Fibroblast of upper back skin (primary cell): ENCODE measurements at places on chromosomes 11 and 22.
A peak's percentile ranks its signal among the peaks of the same experiment; 100 is the strongest.

GRCh38 chr22:48342732-48343131 is 1484.9 kb downstream of the BRD1 start:
- no peak for DNase-seq

- DNase-seq: no peak
Measured at GRCh38 chr11:27551127-27551526, 44.6 kb upstream of the LIN7C start.

GRCh38 chr11:12170984-12171383 is 60.6 kb downstream of the MICAL2 start:
- peak; percentile 98 for DNase-seq

GRCh38 chr11:9037963-9038362 is 34.2 kb upstream of the NRIP3 start:
- no peak for DNase-seq

DNA sequence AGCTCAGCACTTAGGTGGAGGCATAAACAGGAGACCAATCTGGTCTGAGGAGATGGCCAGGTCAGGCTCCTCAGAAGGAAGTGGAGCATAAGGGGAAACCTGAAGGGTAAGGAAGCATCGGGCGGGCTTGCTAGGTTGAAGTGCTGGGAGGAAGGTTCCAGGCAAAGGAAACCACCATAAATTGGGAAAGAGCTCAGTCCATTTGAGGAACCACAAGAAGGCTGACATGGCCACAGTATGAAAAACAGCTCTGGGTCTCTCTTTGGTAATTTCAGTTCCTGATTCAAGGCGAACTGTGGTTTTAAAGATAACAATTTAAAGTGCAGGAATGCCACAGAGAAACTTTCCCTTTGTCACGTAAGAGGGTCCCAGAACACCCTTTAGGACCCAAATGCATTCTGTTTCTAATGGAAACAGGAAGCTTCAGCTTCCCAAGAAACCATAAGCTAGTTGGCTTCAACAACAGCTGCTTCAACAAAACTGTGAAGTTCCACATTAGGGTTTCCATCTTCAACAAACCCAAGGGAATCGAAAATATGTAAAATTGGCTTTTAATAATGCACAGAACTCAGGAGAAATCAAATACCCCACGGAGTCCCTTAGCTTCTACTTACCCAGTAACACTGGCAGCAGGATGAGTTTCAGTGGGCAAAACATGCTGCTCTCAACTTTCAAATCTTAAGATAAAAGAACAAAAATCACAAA is 10.4 kb downstream of the JAML start:
- DNase-seq: no peak

DNA sequence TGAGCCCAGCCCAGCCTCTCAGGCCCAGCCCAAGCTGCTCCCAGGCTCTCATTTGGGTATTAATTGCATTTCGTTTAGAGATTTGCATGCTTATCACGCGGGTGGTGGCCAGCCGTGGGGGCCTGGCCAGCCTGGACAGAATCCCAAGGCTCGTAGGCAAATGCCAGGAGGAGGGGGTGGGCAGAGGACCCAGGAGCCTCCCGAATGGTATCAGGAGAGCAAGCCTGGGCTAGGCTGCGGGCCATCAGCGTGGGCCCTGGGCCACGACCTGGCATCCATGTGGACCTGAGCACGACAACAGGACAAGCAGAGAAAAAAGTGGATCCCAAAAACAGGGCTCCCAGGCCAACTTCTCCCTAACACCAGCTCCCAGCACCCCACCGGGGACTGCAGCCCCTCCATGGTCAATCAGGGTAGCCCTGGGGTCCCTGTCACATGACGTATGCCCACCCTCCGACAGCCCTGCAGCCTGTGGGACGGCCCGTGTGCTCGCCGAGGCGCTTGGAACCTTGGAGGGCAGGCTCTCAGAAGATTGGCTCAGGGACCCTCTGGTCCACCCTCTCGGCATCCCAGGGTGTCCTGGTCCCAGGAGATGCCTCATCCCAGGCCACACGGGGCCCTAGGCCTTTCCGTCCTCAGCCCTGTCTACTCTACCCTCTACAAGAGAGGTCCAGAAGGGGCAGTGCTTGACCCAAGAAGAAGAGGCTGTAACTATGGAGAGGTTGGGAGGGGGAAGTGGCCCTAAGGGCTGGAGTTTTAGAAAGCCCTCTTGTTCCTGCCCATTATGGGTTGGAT is 8.8 kb downstream of the ASCL2 start:
- DNase-seq: no peak

GRCh38 chr11:56207790-56208189 is 26.3 kb downstream of the OR5T2 start:
- DNase-seq: no peak

DNA sequence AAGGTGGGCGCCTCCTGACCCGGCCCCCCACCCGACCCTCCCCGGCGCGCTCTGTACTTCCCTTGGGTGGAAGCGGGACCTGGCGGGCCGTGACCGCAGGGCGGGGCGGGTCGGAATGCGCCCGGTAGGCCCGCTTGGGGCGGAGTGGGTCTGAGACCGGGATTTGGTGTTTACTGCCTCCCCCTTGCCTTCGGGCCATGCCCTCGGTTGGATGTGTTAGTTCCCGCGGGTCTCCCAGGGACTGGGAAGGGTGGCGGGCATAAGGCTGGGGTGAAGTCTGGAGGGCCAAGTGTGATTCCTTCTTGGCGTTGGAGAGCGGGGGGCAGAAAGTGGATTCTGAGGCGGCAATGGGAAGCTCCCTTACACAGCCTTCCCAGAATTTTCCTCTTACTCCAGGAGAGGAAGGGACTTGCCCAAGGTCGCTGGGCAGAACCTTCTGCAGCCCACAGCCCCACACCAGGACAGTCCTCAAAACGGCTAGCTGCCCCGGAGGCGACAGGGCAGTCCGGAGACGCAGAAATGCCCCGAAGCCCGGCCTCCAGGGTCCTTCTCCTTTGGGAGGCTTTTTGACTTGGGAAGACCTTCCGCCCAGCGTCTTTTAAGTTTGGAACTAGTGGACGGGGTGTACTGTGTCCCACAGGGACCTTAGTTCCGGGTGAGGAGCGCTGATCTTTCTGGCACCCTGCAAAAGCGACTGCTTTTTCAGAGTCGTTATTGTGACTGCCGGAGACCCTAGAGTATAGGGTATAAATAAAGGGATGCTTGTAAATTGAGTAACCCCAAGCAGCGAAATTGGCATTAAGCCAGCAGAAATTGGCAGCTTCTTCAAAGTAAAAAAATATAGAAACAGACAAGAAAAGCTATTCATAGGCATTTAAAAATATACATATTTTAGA is 647 bp downstream of the SWAP70 start:
- DNase-seq: peak; percentile 31

DNA sequence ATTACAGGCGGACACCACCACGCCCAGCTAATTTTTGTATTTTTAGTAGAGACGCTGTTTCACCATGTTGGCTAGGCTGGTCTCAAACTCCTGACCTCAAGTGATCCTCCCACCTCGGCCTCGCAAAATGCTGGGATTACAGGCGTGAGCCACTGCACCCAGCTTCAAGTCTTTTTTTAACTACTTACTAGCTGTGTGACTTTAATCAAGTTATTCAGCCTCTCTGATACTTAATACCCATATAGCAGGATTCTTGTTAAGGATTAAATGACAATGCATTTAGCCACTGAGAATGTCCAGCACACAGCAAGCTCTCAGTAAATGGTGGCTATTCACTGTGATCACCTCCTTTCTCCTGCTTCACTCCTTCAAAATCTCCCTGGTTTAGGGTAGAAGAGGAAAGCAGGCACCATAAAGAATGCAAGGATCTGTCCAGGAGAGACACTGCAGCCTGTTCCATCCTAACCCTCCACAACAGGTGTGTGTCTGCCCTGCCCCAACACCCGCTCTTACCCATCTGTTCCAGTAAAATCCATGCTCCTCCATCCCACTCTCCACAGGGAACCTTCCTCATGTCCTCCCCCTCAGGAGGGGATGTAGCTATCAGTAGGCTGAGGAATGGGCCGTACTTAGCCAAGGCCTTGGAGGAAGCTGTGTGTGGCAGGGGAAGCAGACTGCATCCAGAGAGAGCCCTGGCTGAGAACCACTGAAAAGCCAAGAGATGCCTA is 69.3 kb downstream of the MICAL3 start:
- no peak for DNase-seq

GRCh38 chr11:134509381-134510232 is 97.6 kb upstream of the B3GAT1 start:
- DNase-seq: no peak

- peak; percentile 37 for DNase-seq
Measured at GRCh38 chr11:61752117-61752924, at the start of gene MYRF. MYRF (plus strand) TSS chr11:61752636; CDS start chr11:61752745, 109 bp downstream.

GRCh38 chr11:68369756-68370155 is 57.4 kb downstream of the LRP5 start:
- no peak for DNase-seq

- DNase-seq: no peak
Measured at GRCh38 chr22:47634347-47634746, 871.9 kb downstream of the TBC1D22A start.

- DNase-seq: peak; percentile 58
Measured at GRCh38 chr22:27879923-27880322, 39.1 kb downstream of the PITPNB start.

DNA sequence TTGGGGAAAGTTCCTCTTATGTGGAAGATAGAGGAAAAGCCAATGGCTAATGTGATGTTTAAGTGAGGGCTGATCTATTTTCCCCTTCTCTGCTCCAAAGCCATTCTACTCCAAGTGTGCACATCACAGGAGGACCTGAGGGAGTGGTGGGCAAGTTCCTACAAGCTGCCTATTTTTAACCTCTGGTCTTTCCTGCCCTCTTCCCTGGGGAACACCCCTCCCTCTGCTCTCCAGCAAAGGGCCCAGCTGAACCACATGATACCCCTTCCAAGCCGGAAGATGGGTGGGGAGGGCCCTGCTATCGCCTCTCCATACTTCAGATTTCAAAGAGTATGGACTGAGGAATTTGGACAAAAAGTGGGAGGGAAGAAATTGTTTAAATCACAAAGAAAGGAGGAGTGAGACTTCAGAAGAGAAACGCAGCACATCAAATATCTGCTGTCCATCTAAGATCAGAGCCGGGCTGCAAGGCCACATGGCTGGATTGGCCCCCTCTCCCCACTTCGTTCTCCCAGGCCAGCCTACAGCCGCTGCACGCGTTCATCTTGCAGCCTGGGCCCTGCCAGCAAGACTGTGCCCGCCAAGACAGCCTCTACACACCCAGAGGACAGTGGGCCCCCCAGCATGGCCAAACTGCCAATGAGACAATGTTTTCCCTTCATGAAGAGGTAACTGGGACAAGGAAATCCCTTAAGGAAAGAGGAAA is 77.5 kb downstream of the MICAL3 start:
- DNase-seq: no peak

GRCh38 chr11:12117611-12118010 is 7.2 kb downstream of the MICAL2 start:
- DNase-seq: no peak

GRCh38 chr11:78420796-78421209 is 3.2 kb upstream of the GAB2 start:
- DNase-seq: peak; percentile 79

GRCh38 chr11:133660202-133660568 is 127.9 kb upstream of the OPCML start:
- DNase-seq: no peak

- peak; percentile 26 for DNase-seq
Measured at GRCh38 chr11:116852261-116853031, 15.0 kb upstream of the APOA1 start.

DNA sequence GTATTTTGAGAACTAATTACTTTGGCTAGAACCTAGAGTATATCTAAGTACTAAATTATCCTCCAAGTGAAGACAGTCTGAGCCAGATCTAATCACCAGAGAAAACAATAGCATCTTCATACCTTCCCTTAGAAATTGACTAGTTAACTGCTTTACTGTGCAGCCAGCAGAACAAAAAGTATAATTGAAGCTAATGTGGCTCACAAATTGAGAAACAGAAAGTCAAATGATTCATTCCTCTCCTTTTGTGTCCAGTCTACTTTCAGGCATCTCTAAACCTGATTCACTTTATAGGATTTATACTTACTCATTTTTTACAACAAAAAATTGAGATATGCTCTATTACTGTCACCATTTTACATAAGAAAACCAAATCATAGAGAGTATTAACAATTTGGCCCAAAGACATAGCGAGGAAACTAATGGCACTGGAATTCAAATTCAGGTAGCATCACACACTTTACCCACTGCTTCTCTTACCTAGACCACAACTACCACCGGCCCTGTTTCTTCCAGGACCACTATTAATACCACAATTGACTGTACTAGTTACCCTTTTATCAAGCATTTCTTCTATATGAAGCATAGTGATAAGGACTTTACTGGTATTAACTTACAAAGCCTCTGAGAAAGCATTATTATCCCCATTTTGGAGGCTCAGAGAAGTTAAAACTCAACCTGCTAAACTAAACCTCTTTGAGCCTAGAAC is 1402.6 kb upstream of the TENM4 start:
- DNase-seq: no peak

DNA sequence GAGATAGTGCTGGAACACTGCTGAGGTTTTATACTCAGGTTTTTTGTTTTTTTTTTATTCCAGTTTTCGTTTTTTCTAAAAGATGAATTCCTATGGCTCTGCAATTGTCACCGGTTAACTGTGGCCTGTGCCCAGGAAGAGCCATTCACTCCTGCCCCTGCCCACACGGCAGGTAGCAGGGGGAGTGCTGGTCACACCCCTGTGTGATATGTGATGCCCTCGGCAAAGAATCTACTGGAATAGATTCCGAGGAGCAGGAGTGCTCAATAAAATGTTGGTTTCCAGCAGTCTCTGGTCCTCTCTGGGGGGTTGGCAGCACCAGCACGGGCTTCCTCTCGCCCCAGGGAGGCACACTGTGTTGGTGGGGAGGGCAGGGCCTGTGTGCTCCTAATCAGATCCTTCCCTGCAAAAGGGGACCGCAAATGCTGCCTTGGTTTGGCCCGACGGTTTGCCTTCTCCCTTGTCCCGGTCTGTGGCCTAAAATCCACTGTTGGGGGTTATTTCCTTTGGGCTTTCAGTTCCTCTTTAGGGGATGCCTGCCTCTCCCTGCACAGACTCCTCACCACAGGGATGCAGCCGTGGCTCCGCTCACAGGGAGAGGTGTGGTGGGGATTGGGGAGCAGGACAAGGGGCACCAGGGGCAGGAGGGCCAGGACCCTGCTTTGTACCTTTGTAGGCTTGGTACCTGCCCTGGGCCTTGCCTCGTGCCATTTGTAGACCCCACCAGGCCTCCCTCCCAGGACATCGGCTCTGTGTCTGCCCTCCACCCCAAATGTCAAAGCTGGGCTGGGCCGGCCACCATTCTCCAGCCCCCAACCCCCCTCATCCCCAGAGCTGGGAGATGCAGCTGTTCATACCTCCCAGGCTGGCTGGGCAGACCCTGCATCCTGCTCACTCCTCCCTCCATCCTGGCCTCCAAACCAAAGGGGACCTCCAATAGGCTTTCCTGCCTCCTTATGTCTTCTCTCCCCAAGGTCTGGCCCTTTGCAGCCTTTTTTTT is 13.5 kb downstream of the MCAT start:
- DNase-seq: no peak
